ENCODE measurements at places on chromosomes 11 and 22. TPM values are rescaled to one million over a fixed set of nuclear protein-coding genes. Genes with fewer than 3 reads are reported as not detected.

PDE2A gene
- total RNA-seq, result 0.43 TPM

MFRP gene
- not detected for total RNA-seq

NLRP10 gene
- total RNA-seq, result 47.7 TPM

IL17REL gene
- not detected for total RNA-seq

SLC22A6 gene
- total RNA-seq, result not detected

FIBIN gene
- under 0.01 TPM for total RNA-seq

MS4A6E gene
- total RNA-seq, result not detected

FREY1 gene
- total RNA-seq, result 3.4 TPM

IGSF22 gene
- 0.22 TPM for total RNA-seq

XPNPEP3 gene
- total RNA-seq, result 11.4 TPM

FERMT3 gene
- 0.43 TPM for total RNA-seq

FAU gene
- total RNA-seq, result 287 TPM

MRGPRX4 gene
- not detected for total RNA-seq

OR8D4 gene
- total RNA-seq, result not detected

HEPHL1 gene
- under 0.01 TPM for total RNA-seq

GSTT2B gene
- total RNA-seq, result 0.39 TPM

PLAAT5 gene
- 5.9 TPM for total RNA-seq

UCP3 gene
- 0.33 TPM for total RNA-seq

TTLL12 gene
- total RNA-seq, result 37.7 TPM

HOATZ gene
- not detected for total RNA-seq

DLG2 gene
- 2.7 TPM for total RNA-seq

MAP4K2 gene
- total RNA-seq, result 26.6 TPM

DUSP8 gene
- 1.5 TPM for total RNA-seq

DDX25 gene
- total RNA-seq, result not detected

CUL5 gene
- total RNA-seq, result 36.9 TPM

GNB1L gene
- 4.7 TPM for total RNA-seq

HORMAD2 gene
- total RNA-seq, result not detected

CECR2 gene
- not detected for total RNA-seq

OR6A2 gene
- total RNA-seq, result 0.11 TPM

MRGPRE gene
- total RNA-seq, result 0.87 TPM

PGR gene
- not detected for total RNA-seq

KDM4D gene
- total RNA-seq, result 0.65 TPM

IGLL5 gene
- total RNA-seq, result not detected

SLC25A1 gene
- 94.6 TPM for total RNA-seq

TANGO2 gene
- total RNA-seq, result 45.2 TPM

NAA40 gene
- 13.7 TPM for total RNA-seq

Data from placental epithelial cell (primary cell).